ENCODE measurements at places on chromosomes 4 and X. TPM values are rescaled to one million over a fixed set of nuclear protein-coding genes. Genes with fewer than 3 reads are reported as not detected.

EREG gene
- total RNA-seq: not detected

- DNase-seq: no peak
Observed at GRCh38 chr4:20698820-20699219, 1.4 kb upstream of the PACRGL start.

DNA sequence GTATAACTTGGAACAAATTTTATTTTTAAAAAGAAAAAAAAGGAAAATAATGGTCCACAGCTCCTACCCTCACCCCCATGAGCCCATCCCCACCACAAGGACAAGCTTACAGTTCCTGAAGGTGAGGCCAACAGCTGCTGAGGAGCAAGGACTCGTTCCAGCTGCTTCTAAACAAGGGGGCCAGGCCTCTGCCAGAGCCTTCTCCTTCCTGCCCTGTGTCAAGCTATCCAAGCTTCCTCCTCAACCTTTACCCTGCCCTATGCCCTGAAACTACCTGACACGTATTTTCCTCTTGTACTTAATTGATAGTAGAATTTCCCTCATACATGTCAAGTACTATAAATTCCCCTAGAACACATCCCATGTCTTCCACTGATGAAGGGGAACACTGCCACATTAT lies 8.8 kb downstream of the SH3D19 start:
- DNase-seq: no peak

DNA sequence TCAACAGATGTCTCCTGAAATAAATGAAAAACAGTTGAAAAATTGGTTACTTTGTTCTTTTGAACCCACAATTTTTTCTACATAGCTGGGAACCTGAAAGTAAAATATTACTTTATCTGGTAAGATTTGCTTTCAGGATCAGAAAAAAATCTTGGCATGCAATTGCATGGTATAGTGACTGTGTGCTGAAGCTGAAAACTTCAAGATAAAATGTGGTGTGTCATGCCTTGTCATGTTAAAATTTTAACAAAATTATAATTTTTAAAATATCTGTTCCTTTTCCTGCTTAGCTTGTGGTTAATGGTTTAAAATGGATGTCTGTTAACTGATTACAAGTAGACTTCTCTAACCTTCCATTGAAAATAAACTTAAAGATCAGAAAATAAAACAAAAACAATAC lies 904.8 kb downstream of the PDHA2 start:
- no peak for DNase-seq

GAGE12H gene
- not detected for total RNA-seq

TAF7L gene
- not detected for total RNA-seq

DNA sequence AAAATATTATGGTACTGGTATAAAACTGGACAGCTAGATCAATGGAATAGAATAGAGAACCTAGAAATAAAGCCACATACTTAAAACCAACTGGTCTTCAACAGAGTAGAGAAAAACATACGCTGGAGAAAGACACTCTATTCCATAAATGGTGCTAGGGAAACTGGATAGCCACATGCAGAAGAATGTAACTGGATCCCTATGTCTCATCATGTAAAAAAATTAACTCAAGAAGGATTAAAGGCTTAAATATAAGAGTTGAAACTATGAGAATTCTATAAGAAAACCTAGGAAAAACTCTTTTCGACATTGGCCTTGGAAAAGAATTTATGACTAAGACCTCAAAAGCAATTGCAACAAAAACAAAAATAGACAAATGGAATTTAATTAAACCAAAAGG lies 114.6 kb downstream of the PCDH18 start:
- DNase-seq: no peak

- peak; percentile 65 for DNase-seq
Observed at GRCh38 chr4:98510757-98511517, 147.5 kb downstream of the TSPAN5 start.

DGAT2L6 gene
- total RNA-seq: not detected

- DNase-seq: peak; percentile 44
Observed at GRCh38 chrX:119880552-119881437, 9.2 kb downstream of the NDUFA1 start.

- no peak for DNase-seq
Observed at GRCh38 chr4:73989928-73990327, 1.9 kb upstream of the PPBP start.

TMEM129 gene
- total RNA-seq: 13.7 TPM

DNA sequence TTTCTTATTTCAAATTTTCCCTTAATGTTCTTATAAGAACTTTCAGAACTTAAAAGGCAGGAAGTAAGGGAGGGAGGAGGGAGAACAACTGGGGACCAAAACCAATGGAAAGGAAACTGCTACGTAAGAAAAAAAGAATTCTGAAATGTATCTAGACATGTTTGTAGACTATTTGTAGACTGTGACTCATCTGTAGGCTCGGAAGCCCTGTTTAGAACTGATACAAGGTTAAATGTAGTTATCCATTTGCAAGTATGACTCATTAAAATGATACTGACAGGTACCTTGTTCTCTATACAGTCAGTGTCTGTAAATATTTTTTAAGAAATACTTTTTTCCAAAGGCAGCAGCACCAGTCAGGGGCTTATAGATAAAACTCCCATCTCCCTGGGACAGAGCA lies 202.0 kb downstream of the DHX15 start:
- DNase-seq: no peak

Measured in activated CD4-positive, alpha-beta T cell treated with anti-CD3 and anti-CD28 coated beads for 36 hours (primary cell).